ENCODE measurements at places on chromosomes 16 and 17.

- DNase-seq: no peak
Measured at GRCh38 chr16:61544165-61544564, 492.1 kb downstream of the CDH8 start.

DNA sequence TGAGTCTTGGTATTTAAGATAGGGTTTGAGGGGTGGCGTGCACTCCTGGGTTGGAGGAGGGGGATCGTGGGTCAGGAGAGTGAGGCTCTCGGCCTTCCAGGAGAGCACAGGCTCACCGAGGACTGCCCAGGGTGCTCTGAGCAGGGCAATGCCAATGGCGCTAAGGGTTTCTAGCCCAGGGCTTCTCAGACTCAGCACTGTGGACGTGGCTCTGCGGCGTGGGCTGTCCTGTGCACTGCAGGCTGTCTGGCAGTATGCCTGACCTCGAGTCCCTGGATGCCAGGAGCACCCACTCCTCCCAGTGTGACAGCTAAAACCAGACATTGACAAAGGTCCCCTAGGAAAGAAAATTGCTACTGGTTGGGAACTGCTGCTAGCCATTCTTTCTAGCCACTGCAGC lies 37.2 kb upstream of the ENDOV start:
- peak; percentile 28 for DNase-seq

GRCh38 chr16:704047-704446 lies 1.6 kb downstream of the FBXL16 start:
- DNase-seq: no peak

GRCh38 chr16:67179421-67180080 lies 4.2 kb downstream of the MATCAP1 start:
- DNase-seq: no peak

- peak; percentile 21 for DNase-seq
Measured at GRCh38 chr16:3202903-3203539, 15.0 kb downstream of the OR1F1 start.

DNA sequence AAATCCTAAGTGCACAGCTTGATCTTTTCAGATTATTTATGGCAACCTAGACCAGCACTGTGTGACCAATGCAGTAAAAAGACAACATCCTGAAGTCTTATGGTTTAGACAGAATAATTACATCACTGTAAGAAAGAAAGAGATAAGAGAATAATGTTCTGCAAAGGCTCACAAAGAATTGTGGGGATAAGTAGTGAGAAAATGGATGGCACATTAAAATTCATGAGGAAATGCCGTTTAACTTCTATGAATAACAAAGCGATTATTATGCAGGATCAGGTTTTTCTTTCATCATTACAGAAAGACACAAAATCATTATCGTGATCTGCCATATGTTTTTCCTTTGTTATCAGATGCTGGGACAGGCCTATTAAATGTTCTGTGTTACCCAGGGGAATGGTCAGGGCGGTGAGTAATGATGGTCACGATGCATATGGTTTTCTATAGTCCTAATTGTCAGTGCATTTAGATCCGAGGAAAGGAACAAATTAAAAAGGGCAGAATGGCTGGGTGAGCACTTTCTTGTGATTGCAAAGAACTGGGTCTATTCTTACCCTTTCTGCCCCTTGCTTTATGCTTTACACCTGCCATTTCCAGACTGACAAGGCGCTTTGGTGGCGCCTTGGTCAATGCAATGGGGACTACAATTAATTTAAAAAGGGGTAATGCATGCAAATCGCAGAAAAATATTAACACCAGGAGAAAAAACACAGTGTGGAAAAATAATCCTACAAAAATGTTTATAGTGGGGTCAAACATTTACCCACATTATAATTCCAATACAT lies 18.1 kb upstream of the DHX40 start:
- no peak for DNase-seq

DNA sequence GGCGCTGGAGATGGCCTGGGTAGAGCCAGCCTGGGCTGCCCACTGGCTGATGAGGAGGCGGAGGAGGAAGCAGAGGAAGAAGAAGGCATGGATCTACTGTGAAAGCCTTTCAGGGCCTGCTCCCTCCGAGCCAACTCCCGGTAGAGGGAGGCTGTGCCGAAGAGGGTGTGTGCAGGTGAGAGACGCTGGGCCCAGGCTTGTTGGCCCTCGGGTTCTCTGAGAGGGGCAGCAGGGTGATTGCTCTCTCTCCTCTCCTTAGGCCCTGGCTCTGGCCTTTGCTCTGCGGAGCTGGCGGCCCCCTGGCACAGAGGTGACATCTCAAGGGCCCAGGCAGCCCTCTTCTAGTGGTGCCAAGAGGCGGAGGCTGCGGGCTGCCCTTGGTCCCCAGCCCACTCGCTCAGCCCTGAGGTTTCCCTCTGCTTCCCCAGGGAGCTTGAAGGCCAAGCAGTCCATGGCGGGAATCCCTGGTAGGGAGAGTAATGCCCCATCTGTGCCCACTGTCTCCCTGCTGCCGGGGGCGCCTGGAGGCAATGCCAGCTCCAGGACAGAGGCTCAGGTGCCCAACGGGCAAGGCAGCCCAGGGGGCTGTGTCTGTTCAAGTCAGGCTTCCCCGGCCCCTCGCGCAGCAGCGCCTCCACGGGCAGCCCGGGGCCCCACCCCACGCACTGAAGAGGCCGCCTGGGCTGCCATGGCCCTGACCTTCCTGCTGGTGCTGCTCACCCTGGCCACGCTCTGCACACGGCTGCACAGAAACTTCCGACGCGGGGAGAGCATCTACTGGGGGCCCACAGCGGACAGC lies 3.6 kb downstream of the TP53I13 start:
- DNase-seq: no peak

- no peak for DNase-seq
Measured at GRCh38 chr16:3995001-3995400, 114.5 kb upstream of the CREBBP start.

- no peak for DNase-seq
Measured at GRCh38 chr16:30127993-30128392, 5.0 kb upstream of the MAPK3 start.

DNA sequence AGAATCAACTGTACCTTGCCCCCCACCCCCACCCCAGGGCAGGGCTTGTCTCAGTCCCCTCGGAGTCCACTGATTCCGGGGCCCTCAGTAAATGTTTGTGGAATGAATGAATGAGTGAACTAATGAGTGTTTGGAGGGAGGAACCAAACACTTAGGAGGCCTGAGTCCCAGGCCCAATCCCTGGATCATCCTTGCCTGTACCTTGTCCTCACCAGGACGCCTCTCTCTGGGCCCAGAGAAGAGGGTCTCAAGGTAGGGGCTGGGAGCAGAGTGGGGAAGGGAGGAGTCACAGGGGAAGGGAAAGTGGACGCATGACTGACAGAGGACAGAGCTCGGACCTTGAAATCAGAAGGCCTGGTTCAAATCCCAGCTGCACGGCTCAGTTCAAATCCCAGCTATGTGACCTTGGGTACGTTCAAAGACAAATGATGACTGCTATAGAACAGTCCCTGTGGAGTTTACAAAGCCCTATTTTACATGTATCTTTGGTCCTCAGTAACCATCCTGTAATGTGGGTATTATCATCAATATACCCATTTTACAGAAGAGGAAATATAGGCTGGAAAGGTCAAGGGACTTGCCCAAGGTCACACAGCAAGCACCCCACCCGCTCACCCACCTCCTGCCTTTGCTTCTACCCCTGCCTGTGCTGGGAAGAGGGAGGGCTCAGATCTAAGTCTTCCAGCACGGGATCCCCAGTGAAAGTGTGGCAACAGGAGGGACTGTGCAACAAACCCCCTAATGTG lies 18.3 kb downstream of the SLC4A1 start:
- DNase-seq: no peak

Data from activated effector memory CD4-positive, alpha-beta T cell treated with anti-CD3 and anti-CD28 coated beads, Interleukin-2, amount 50 U/mL, for 16 hours (primary cell).